ENCODE measurements at places on chromosomes 12 and 14. TPM values are rescaled to one million over a fixed set of nuclear protein-coding genes. Genes with fewer than 3 reads are reported as not detected.

DNA sequence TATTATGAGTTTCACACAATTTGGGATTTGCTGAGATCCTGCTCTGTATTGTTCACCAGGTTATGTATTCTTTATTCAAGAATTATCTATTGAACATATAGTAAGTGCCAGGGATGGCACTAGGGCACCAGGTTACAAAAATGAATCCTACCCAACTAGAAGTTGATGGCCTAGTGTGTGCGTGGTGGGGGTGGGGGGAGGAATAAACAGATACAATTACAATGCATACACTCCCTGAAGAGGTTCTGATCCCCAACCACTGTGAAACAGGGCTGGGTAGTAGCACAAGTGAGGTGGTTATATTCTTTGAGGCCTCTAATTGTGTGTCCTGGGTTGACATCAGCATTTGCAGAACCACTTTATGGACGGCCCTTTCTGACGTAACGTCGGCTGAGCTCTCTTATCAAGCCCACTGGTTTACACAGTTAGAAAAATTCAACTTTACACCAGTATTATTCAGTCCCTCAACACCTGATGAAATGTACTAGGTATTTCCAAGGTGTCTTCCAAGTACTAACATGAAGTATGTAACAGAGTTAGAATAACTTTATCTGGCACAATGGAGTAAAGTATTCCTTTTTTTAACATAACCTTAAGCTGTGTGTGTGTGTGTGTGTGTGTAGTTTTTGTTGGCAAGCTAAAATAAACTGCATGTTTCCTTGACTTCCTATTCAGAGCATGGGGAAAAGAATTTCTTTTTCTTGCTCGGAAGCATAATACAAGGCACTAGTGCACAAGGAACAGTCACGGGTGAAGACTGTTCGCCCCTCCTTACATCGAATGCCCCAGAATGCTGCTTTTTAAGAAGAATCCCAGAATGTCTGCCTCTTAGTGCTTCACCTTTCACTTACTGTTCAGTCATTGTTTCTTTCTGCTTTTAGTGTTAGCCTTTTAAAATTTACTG is 8.1 kb upstream of the GLRX5 start:
- peak overlapping the region; percentile 69 for H3K27ac ChIP-seq
- no peak overlapping the region for H3K4me3 ChIP-seq
- no peak for DNase-seq
- no peaks in the 10 kb centered on the region for H3K27me3 ChIP-seq
- no peaks in the 10 kb centered on the region for H3K36me3 ChIP-seq

- DNase-seq = no peak
- H3K27me3 ChIP-seq = no peaks in the 10 kb centered on the region
- no peaks in the 10 kb centered on the region for H3K4me1 ChIP-seq
- no peaks in the 10 kb centered on the region for H3K36me3 ChIP-seq
- no peak overlapping the region for H3K27ac ChIP-seq
Observed at GRCh38 chr12:9626821-9627220, 19.1 kb upstream of the KLRB1 start.

DNA sequence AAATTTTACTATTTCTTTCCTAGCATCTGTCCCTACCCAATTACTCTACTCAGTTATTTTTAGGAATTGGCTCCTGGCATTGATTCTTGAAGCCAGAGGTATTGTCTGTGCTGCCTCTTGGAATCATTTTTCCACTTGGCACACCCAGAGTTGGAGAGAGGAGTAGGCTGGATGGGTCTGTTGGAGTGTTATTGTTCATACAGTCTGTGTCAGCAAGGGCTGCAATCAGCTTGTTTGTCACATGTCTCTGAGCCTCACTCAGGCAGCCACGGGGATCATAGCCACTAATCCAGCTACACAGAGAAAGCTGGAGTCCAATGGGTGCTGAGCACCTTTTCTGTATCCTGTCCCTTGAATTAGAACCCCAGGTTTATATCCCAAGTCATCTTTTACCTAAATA is 176.0 kb upstream of the DYRK2 start:
- no peaks in the 10 kb centered on the region for H3K4me1 ChIP-seq
- H3K27ac ChIP-seq = no peak overlapping the region
- DNase-seq = no peak

DNA sequence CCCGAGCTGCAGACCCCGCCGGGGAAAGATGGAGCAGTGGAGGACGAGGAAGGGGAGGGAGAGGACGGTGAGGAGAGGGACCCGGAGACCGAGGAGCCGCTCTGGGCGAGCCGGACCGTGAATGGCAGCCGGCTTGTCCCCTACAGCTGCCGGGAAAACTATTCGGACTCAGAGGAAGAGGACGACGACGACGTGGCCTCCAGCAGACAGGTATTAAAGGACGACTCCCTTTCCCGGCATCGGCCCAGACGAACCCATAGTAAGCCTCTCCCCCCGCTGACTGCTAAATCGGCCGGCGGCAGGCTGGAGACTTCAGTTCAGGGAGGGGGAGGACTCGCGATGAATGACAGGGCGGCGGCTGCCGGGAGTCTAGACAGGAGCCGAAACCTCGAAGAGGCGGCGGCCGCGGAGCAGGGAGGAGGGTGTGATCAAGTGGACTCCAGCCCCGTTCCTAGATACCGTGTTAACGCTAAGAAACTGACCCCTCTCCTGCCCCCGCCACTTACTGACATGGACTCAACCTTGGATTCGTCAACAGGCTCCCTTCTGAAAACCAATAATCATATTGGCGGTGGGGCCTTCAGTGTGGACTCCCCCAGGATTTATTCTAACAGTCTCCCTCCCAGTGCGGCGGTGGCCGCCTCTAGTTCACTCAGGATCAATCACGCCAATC is 962 bp downstream of the LEMD3 start:
- peaks cover 50% of the 10 kb centered on the region for H3K4me1 ChIP-seq
- peak overlapping the region; percentile 96 for H3K4me3 ChIP-seq
- no peaks in the 10 kb centered on the region for H3K36me3 ChIP-seq
- H3K27me3 ChIP-seq = no peaks in the 10 kb centered on the region

GRCh38 chr12:106975098-106975497 is 11.8 kb downstream of the MTERF2 start:
- H3K4me1 ChIP-seq = peaks cover 3% of the 10 kb centered on the region
- no peak for DNase-seq
- H3K27ac ChIP-seq = no peak overlapping the region
- H3K36me3 ChIP-seq = peaks cover 22% of the 10 kb centered on the region

DNA sequence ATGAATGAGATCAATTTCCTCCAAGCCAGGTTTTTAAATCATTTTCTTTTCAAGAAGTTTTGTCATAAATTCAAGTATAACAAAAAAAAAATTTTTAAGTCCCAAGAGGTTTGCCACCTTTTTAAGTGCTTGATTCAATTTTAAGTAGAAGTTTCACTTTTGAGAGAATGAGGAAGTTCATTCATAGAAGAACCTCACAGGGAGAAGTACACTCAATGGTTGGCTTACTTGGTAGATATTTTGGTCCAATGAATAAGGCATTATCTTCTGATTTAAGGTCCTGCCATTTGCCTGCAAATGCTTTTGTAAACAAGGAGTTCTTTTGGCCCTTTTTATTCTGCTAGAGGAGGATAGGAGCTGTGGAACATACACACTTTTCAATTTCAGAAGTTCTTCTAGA is 96.7 kb upstream of the NOVA1 start:
- no peak overlapping the region for H3K4me3 ChIP-seq
- H3K27me3 ChIP-seq = no peaks in the 10 kb centered on the region
- H3K4me1 ChIP-seq = no peaks in the 10 kb centered on the region

DNA sequence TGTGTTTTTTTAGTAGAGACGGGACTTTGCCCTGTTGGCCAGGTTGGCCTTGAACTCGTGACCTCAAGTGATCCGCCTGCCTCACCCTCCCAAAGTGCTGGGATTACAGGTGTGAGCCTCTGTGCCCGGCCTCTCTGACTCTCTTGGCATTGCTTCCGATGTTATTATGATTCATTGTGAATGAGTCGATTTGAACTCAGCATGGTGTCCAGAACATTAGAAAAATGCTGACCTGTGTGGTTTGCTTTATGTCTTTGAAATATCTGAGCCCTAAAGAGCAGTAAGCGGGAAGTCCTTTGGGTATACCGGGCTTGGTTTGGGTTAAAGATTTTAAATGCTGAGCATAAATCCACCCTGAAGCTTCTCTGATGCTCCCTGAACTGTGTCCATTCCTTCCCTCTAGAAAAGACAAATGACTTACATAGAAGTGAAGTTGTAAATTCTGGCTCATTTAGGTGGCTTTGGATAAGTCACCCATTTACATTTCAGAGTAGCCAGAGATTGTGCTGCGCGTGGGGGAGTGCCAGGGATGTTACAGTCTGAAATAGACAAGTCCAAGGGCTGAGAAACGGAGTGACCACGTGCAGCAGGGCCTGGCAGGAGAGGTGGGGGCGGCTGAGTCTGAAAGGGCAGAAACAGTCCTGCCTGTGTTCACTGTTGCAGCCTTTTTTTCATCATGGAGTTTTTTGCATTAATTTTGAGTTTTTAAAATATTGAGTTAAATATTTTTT is 39.6 kb downstream of the SLC15A4 start:
- no peaks in the 10 kb centered on the region for H3K4me1 ChIP-seq
- no peak for DNase-seq

- DNase-seq = no peak
- H3K27me3 ChIP-seq = no peaks in the 10 kb centered on the region
- no peak overlapping the region for H3K4me3 ChIP-seq
- H3K27ac ChIP-seq = no peak overlapping the region
- no peaks in the 10 kb centered on the region for H3K4me1 ChIP-seq
- H3K36me3 ChIP-seq = no peaks in the 10 kb centered on the region
Observed at GRCh38 chr12:119864591-119864990, 12.5 kb downstream of the CIT start.

DNA sequence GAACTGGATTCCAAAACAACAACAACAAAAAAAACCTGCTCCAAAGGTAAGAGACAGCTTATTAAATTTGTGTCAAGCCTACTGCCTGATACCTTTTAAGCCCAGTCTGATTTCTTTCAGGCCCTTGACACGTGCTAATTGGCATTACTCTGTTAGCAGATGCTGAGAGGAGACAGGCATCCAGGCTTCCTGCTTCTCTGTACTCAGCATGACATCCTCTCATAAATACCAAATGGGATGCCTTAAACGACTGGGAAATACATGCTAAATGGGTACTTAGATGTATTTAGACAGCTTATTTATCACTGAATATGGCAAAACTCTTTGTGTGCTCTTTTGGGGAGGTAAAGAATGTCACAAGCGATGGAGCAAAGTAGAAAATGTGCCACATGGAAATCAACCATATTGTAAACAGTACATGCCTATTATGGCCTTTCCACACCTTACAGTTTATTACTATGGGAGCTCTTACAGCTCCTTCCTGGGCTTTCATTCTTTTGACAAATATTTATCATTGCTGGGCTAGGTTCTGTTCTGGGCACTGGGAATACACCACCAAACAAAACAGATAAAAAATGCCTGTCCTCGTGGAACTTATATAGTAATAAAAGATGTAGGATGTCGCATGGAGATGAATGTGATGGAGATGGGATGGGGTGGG is 11.5 kb upstream of the PCED1B start:
- DNase-seq = no peak
- H3K4me1 ChIP-seq = no peaks in the 10 kb centered on the region
- no peak overlapping the region for H3K4me3 ChIP-seq
- no peaks in the 10 kb centered on the region for H3K36me3 ChIP-seq
- no peaks in the 10 kb centered on the region for H3K27me3 ChIP-seq
- no peak overlapping the region for H3K27ac ChIP-seq

DNA sequence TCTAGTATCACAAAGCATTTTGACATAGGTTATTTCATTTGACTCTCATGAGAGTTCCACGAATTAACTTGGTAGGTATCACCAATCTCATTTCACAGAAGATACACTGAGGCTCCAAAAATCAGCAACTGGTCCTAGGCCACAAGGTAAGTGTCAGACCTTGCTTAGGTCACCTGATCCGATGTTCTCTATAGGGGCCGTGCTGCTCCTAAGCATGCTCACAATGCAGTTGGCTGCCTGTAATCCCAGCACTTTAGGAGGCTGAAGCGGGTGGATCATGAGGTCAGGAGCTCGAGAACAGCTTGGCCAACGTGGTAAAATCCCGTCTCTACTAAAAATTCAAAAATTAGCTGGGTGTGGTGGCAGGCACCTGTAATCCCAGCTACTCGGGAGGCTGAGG is 78.7 kb upstream of the FOXN3 start:
- H3K36me3 ChIP-seq = no peaks in the 10 kb centered on the region
- no peak overlapping the region for H3K27ac ChIP-seq

- H3K4me3 ChIP-seq = no peak overlapping the region
- no peaks in the 10 kb centered on the region for H3K27me3 ChIP-seq
- H3K36me3 ChIP-seq = no peaks in the 10 kb centered on the region
Observed at GRCh38 chr14:32336702-32337101, 7.6 kb downstream of the AKAP6 start.

- no peak overlapping the region for H3K4me3 ChIP-seq
- no peak overlapping the region for H3K27ac ChIP-seq
- H3K4me1 ChIP-seq = peaks cover 29% of the 10 kb centered on the region
- H3K27me3 ChIP-seq = no peaks in the 10 kb centered on the region
- no peaks in the 10 kb centered on the region for H3K36me3 ChIP-seq
Observed at GRCh38 chr12:32104572-32105355, 1.9 kb upstream of the BICD1 start.

- H3K4me1 ChIP-seq = no peaks in the 10 kb centered on the region
- no peak for DNase-seq
- H3K36me3 ChIP-seq = no peaks in the 10 kb centered on the region
- no peak overlapping the region for H3K27ac ChIP-seq
- no peak overlapping the region for H3K4me3 ChIP-seq
Observed at GRCh38 chr14:83208341-83208740, 1674.7 kb upstream of the SEL1L start.

The TCL1A gene
- total RNA-seq = not detected

The TSHR gene
- total RNA-seq = 0.24 TPM

The DEPDC4 gene
- 1.8 TPM for total RNA-seq

The RDH11 gene
- 97.1 TPM for total RNA-seq

The VSX2 gene
- not detected for total RNA-seq

The ITFG2 gene
- total RNA-seq = 32.1 TPM
